Smooth muscle cell of trachea (primary cell): ENCODE measurements at places on chromosomes 1 and 21. TPM values are rescaled to one million over a fixed set of nuclear protein-coding genes. Genes with fewer than 3 reads are reported as not detected.

The KLF17 gene
- under 0.01 and 0.17 TPM in 2 replicates for total RNA-seq

The TEX38 gene
- 0.29 TPM in 1 of 2 replicates, not detected in the other for total RNA-seq

The CD52 gene
- total RNA-seq = not detected in 2 replicates

The CYP2J2 gene
- 0.29 and 0.50 TPM in 2 replicates for total RNA-seq

The FALEC gene
- 1.5 TPM in 1 of 2 replicates, not detected in the other for total RNA-seq

The C4BPB gene
- not detected in 2 replicates for total RNA-seq

The RGS13 gene
- total RNA-seq = not detected in 2 replicates

The OR6N1 gene
- not detected in 2 replicates for total RNA-seq

The PLEKHN1 gene
- total RNA-seq = 0.33 and 0.58 TPM in 2 replicates

The ADAM30 gene
- total RNA-seq = not detected in 2 replicates

The CLCNKB gene
- total RNA-seq = under 0.01 TPM in 1 of 2 replicates, not detected in the other

The CHRM3 gene
- total RNA-seq = under 0.01 TPM in 2 replicates

The ZNF648 gene
- not detected in 2 replicates for total RNA-seq

The TMEM222 gene
- total RNA-seq = 26.2 and 37.4 TPM in 2 replicates

The AGTRAP gene
- 45.1 and 89.8 TPM in 2 replicates for total RNA-seq

The TMEM125 gene
- not detected in 2 replicates for total RNA-seq

The PLOD1 gene
- 321 and 472 TPM in 2 replicates for total RNA-seq

The NLRP3 gene
- under 0.01 TPM in 1 of 2 replicates, not detected in the other for total RNA-seq
